ENCODE measurements at places on chromosomes 5 and 9.

- no peak for DNase-seq
Measured at GRCh38 chr5:100668511-100668910, 133.3 kb downstream of the FAM174A start.

- peak; percentile 94 for DNase-seq
Measured at GRCh38 chr5:10315824-10316509, 8.3 kb upstream of the CMBL start.

- no peak for DNase-seq
Measured at GRCh38 chr5:58451732-58452565, 7.9 kb downstream of the PLK2 start.

DNA sequence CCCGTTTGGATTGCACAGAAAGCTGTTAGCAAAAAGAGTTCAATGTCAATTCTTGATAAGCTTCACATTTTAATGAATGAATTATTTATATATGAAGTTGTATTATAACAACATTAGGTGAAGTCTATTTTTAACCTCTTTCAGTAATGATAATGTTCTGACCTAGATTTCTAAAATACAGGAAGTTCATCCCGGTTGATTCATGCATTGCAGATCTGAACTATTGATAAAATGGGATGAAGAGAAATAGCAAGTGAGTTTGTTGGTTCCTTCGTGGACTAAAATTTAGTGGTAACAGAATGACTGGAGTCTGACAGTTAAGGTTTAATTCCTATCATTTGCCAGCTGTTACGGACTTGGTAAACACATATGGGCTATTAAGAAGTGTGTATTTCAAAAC is 180.5 kb downstream of the PCSK1 start:
- no peak for DNase-seq

GRCh38 chr9:114037961-114038723 is 40.0 kb downstream of the AMBP start:
- DNase-seq: no peak

GRCh38 chr5:72722792-72723452 is 93.5 kb upstream of the TNPO1 start:
- no peak for DNase-seq

GRCh38 chr5:120358949-120359348 is 105.2 kb upstream of the PRR16 start:
- DNase-seq: no peak

DNA sequence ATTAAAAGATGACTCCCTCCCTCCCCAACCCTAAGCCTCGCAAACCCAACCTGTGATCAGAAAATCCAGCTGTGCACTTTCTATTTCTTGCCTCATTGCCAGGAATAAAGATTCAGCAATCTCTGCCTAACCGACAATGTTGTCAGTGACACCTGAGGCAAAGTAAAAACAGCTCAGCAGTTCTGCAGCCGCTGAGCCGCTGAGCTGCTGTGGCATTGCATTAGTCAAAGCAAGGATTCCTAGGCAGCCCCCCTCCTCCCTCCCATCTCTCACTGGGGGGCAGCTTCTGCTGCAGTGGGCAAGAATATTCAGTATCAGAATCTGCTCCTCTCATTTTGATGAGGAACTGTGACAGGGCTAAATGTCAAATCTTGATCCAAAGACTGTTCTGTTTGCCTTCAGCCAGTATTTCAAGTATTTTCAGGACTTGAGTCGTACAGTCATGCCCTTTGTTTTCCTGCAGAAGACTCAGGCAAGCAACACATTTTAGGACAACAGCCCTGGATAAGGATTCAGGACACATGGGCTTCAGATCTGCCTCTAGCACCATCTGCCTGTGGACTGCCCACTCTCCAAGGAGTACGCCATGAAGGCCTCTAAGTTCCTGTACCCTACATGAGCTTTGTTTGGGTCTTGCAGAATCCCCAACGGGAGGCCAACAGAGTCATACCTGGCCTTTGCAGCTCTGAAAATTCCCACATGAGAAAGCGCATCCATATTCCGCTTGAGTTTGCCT is 41.1 kb upstream of the DAP start:
- no peak for DNase-seq

GRCh38 chr9:131337131-131337848 is 47.8 kb downstream of the PLPP7 start:
- DNase-seq: no peak

DNA sequence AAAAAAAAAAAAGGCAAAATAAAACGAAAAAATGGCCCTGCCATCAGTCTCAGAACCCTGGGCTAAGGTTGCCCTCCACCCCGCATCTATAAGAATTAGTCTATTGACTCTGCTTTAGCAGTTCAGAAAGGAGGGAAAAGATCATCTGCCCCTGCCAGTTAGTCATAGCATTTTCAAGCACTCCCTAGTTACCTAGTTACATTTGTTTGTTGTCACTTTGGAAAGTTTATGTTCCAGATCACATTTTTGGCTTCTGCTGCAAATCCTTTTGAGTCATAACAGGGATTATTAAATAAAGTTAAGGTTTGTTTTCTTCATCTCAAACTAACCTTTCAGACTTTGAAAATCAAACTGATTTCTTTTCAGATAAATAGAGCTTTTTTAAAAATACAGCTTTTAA is 52.1 kb downstream of the AQP7 start:
- no peak for DNase-seq

- DNase-seq: no peak
Measured at GRCh38 chr9:106920701-106921283, 57.8 kb downstream of the ZNF462 start.

DNA sequence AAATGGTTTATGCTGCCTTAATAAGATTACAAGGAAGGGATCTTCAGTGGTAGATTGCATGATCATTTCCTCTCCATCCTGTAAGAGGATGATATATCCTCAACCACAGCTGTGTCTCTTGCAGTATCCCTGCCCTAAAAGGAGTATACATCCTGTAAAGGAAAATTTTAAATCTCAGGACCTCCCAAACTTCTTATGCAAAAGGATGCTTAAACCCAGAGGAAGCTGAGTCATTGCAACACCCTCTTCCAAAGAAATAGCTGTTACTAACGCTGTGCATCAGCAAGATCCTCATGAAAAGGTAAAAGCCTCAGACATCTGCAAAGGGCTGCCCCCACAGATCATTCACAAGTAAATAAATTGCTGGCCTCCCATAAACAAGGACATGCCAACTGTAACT is 599.0 kb downstream of the PRELID2 start:
- DNase-seq: no peak

- DNase-seq: peak; percentile 84
Measured at GRCh38 chr5:60843936-60844905, at the start of gene ELOVL7. ELOVL7 (minus strand) TSS chr5:60844269; CDS start chr5:60787397, 56,872 bp downstream.

- DNase-seq: no peak
Measured at GRCh38 chr5:126846744-126847455, 70.0 kb downstream of the LMNB1 start.
